Activated CD4-positive, alpha-beta memory T cell treated with anti-CD3 and anti-CD28 coated beads, Interleukin-2, amount 10 ng/mL, durations not matched to agents 7 days and 5 days (primary cell): ENCODE measurements at places on chromosomes 2 and 18. TPM values are rescaled to one million over a fixed set of nuclear protein-coding genes. Genes with fewer than 3 reads are reported as not detected.

DNA sequence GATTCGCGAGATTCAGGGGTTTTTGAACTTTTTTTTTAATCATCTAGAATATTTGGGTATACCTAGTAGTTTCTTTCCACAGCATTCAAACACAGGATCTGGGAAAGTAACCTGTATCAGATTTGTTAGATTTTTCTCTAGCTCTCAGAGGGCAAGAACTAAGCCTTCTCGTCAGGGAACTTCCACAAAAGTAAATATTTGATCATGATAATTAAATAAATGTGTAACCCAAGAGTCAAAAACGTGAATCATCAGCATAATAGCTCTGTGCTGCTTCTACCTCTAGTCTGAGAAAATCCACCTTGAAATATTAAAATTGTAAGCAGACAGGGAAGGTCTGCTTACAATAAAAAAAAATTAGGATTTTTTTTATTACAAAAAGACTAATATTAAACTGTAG lies 225.7 kb upstream of the SPOPL start:
- H3K27me3 ChIP-seq = no peaks in the 10 kb centered on the region
- no peak overlapping the region for H3K4me3 ChIP-seq
- no peak overlapping the region for H3K27ac ChIP-seq
- no peaks in the 10 kb centered on the region for H3K36me3 ChIP-seq

DNA sequence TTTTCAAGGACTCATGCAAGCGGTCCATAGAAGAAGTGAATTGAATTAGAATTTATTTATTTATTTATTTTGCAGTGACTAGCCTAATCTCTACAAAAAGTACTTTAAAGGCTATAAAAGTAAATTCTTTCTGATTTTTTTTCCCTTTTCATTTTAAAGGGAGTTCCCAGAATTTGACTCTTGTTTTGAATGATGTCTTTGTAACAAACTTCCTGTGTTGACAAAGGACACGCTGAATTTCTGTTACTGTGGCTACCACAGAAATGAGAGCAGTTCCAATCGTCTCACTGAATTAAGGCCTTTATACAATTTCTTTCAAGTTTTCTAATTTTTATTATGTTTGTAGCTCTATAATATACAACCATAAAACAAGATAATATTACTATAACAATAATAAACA lies 46.3 kb upstream of the LPIN2 start:
- no peaks in the 10 kb centered on the region for H3K27me3 ChIP-seq
- no peak overlapping the region for H3K4me3 ChIP-seq
- DNase-seq = no peak
- H3K36me3 ChIP-seq = peaks cover 3% of the 10 kb centered on the region
- peak overlapping the region; percentile 91 for H3K27ac ChIP-seq

DNA sequence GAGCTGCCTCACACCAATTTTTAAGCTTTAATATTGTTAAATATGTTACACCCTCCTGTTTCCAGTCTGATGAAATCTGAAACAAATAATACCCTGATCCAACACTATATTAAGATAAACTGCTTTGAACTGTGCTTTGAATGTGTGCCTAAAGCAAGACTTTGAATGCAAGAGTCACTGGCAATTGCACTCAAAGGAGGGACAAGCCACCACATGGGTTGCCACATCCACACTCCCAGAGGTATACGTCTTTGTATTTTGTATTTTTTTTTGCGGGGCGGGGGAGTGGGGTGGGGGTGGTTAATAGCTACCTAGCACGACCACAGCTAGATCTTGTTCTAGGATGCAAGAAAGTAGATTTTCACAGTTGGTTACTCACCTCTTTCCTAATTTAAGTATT lies 1.8 kb upstream of the ZEB2 start:
- H3K4me3 ChIP-seq = no peak overlapping the region
- no peak for DNase-seq
- H3K36me3 ChIP-seq = peaks cover 3% of the 10 kb centered on the region

GRCh38 chr2:177000061-177000714 lies 212.4 kb upstream of the HNRNPA3 start:
- peaks cover 24% of the 10 kb centered on the region for H3K4me1 ChIP-seq
- H3K27ac ChIP-seq = no peak overlapping the region
- peaks cover 2% of the 10 kb centered on the region for H3K27me3 ChIP-seq
- no peak for DNase-seq
- no peak overlapping the region for H3K4me3 ChIP-seq
- H3K36me3 ChIP-seq = no peaks in the 10 kb centered on the region

DNA sequence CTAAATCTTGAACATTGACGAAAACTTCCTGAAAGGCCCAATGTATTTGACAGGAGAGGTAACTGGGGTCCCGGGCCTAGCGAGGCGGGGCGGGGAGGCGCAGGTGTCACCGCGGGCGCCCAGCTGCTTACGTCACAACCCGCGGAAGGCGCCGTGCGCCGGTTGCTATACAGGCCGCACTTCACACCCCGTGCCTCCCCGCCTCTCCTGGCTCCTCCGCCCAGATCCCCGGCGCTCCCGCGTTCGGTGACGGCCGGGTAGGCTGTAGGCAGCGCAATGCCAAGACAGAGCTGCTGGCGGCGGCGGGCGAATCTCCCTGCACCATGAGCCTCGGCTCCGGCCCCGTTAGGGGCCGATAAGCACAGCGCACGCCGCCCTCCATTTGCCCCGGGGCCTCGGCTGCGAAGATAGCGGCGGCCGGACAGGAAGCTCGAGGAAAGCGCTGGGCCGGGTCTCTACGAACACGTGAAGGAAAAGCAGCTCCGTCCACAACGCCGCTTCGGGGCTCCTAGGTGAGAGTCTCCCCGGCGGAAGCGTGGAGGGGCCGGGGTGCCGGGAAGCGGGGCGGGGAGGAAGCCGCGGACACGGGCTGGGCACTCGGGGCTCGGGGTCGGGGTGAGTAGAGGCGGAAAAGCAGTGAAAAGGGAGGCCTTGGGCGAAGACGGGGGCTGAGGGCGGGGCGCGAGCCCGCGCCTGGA lies at the start of gene RNF138:
RNF138 (plus strand) TSS at position 151 of the 698 bp plus-strand sequence. CDS start 903 bp downstream, outside the sequence.
- DNase-seq = peak; percentile 89
- H3K36me3 ChIP-seq = peaks cover 48% of the 10 kb centered on the region
- H3K27me3 ChIP-seq = no peaks in the 10 kb centered on the region
- H3K4me1 ChIP-seq = peaks cover 46% of the 10 kb centered on the region
- H3K27ac ChIP-seq = peak within 1 kb of the TSS; percentile 97
- peak within 1 kb of the TSS; percentile 96 for H3K4me3 ChIP-seq

Gene ATP6V1B1
- total RNA-seq = not detected

Gene RBM44
- 0.93 TPM for total RNA-seq
